ENCODE measurements at places on chromosomes 11 and 22.

- DNase-seq, result no peak
Observed at GRCh38 chr11:83363312-83363711, 77.1 kb upstream of the CCDC90B start.

GRCh38 chr22:47166446-47167016 is 404.1 kb downstream of the TBC1D22A start:
- no peak for DNase-seq

GRCh38 chr11:65133724-65134123 is 595 bp downstream of the SYVN1 start:
- DNase-seq, result no peak

GRCh38 chr22:45731798-45732495 is 60.3 kb downstream of the ATXN10 start:
- DNase-seq, result peak; percentile 47

DNA sequence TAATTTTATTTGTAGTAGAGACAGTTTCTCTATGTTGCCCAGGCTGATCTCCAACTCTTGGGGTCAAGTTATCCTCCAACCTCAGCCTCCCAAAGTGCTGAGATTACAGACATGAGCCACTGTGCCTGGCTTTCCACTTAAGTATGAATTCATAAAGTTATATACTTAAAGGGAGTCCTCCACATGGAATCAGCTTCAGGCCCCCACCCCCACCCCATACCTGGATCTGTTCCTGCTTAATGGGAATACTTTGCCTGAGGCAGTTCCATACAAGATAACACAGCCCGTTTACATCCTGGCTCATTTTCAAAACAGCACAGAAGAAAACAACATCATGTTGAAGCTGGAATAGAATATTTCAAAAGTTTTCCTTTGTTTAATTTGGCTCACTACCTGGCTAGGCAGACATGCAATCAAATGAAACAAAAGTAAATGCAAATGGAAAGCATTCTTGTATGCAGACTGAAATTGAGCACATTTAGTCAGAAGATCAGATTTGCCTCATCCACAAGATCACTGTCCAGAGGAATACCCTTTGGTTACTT is 82.4 kb downstream of the FAT3 start:
- DNase-seq, result no peak

- DNase-seq, result no peak
Observed at GRCh38 chr11:47377571-47378009, 757 bp downstream of the SPI1 start.

DNA sequence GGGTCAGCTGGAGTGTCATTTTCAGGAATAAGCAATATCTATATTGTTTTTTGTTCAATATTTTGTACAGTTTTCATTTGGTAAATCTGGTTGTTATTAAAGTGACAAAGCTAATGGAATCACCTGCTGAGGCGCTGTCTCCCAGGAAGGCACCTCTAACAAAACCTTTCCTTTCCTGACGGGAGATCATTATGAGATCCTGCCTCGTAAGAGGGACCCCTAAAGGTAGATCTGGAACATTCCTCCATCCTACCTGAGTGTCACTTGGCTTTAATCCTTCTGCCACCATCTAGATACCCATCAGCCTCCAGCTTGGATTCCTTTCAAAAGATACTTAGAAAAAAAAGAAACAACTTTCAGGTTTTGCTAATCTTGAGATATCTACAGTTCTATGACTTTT is 157.7 kb downstream of the FAT3 start:
- no peak for DNase-seq

DNA sequence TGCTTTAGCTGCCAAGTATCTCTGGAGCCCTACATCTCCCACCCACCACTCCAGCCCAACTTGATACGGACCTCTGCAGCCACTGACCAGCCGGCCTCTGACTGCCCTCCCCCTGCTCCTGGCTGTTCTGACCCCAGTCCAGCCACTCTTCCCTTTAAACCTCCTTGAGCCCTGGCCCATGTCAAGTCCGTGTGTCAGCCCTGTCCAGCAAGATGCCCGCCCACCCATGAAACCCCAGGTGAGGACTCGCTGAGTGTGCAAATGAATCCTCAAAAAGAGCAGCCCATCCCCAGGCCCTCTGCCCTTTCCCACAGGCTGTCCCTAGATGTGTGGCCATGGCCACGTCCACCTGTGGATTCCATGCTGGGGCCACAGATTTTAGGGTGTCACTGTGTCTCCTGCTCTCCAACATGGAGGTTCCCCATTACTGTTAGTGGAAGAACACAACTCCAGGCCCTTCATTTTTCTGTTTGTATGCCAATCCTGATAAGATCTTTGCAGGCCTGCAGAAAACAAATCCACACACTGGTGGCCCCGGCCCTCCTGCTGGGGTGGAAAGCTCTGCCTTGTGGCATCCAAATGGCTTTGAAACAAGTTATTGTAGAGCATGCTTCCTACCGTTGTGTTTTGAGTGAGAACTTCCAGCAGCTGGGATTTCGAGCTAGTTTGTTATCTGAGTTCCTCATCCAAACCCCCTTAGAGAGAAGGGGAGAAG is 22.7 kb upstream of the ADORA2A start:
- no peak for DNase-seq

DNA sequence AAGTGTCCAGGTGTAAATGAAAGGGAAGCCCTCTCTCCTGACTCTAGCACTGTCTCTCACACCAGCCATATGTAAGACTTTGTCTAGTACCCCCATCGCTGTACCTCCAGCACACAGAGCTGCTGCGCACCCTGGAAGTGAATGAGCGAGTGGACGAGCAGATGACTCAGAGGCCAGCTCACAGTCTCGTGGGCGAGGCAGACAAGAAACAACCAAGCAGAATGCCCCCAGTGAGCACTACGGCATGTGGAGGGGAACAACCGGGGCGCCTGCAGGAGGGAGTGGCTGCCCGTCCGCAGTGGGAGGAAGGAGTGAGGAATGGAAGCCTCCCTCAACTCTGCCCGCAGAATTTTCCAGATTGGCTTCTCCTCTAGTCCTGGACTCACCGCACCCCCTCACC is 46.4 kb downstream of the MCM5 start:
- peak; percentile 95 for DNase-seq

DNA sequence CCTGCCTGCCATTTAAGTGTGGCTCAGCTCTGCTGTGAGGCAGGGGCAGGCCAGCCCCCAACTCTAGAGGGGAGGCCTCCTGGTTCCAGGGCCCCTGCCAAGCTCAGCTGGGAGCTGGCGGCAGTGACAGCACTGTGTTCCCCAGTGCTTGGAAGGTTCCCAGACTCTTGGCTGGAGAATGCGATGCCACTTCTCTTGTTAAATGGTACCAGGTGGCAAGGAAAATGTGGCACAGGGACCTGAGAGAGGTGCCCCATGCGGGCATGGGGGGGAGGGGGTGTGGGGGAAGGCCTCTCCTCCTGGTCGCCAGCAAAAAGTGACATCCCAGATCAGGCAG is 8.4 kb upstream of the TNFRSF13C start:
- DNase-seq, result no peak

GRCh38 chr22:19397734-19398104 is 33.8 kb downstream of the HIRA start:
- no peak for DNase-seq

DNA sequence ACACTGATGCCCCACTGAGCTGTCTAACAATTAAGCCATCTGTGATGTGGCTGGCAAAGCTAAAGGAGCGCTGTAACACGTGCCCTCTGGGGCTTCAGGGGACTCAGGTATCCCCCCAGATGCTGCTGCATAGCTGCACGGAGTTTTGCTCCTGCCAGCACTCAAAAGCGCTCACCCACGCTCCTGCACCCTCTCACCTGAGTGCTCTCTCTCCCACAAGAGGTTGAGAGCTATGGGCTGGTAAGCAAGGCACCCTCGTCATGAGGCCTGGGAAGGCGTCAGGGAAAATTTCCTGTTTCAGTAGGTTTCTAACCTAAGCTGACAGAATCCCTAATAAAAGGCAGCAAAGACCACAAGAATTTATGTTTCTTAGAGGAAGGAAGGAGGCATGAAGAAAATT is 850.3 kb downstream of the OPCML start:
- DNase-seq, result no peak

DNA sequence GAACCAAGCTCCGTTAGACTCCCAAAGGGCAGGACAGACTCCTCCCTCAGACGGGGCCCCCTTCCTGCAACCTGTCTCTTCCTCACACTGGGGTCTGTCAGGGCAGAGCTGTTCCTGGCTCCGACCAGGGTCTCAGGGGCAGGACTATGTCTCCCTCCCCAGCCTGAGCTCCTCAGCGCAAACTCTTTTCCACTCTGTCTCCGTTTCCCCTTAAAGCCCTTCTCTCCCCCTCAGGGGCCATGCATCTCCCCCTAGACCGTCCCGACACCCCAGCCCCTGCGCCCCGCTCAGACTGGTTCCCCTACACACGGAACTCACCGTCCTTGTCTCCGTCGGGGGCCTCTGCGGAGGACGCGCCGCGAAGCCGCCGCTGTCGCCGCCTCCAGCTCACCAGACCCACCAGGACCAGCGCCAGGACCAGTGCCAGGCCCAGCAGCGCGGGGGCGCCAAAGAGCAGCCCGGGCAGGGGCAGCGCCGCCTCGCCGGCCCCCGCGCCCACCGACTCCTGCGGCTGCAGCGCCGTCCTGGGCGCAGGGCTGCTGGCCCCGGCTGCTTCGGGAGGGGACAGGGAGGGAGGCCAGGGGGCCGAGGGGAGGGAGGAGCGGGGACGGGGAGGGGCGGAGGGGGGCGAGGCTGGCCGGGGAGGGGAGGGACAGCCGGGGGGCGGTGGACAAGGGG is 684 bp downstream of the TNFRSF13C start:
- DNase-seq, result peak; percentile 34

- DNase-seq, result peak; percentile 31
Observed at GRCh38 chr22:50731811-50732624, 6.0 kb upstream of the ACR start.

DNA sequence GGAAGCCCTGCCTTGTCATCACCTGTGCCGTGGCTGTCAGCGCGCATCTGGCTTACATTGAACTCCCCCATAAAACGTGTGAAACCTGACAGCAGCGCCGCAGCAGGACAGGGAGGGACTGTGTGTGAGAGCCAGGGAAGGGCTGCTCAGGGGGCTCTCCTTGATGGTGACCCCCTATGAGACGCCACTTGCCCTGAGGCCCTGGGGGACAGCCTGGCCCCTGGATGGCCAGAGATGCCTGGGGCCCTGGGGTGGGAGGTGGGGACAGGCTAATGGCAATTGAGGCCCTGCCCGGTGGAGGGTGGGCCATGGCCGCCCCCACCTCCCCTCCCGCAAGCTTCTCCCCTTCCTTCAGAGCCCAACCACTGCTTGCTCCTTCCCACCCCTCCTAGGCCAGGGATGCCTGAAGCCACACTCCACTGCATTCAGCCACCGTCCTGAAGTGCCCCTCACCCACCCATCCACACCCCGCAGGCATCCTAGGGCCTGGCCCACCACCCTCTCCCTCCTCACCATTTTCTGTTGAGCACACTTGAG is 35.3 kb upstream of the KCNQ1OT1 start:
- no peak for DNase-seq

DNA sequence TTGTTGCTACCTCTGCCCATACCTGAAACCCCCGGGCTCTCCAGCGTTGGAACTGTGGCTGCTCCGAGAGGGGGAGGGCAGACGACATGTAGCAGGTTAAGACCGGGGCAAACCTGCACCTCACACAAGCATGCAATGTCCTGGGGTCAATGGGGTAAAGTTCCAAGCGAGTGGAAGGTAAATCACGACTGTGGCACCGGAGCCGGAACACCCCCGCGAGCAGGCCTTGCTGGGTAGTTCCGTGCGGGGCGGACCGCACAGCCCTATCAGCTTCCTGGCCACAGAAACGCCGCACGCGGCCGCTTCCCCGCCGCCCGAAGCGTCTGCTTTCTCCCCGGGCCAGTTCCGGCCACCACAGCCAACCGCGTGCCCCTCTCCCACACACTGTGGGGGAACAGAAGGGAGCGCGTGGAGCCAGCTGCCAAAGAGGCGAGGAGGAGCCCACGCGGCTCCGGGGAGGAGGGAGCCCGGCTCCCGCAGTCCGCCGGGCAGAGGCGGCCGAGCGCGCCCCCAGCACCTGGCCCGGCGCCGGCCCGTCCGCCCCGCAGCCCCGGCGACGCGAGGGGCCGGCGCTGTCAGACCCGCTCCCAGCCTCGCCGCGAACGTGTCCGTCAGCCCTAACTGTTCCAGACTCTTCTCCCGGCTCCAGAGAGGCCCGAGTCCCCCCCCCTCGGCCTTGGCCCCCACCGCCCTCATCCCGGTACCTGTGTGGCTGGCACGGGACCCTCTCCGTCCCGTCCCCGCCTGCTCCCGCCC is 1.6 kb downstream of the SPTBN2 start:
- peak; percentile 11 for DNase-seq

DNA sequence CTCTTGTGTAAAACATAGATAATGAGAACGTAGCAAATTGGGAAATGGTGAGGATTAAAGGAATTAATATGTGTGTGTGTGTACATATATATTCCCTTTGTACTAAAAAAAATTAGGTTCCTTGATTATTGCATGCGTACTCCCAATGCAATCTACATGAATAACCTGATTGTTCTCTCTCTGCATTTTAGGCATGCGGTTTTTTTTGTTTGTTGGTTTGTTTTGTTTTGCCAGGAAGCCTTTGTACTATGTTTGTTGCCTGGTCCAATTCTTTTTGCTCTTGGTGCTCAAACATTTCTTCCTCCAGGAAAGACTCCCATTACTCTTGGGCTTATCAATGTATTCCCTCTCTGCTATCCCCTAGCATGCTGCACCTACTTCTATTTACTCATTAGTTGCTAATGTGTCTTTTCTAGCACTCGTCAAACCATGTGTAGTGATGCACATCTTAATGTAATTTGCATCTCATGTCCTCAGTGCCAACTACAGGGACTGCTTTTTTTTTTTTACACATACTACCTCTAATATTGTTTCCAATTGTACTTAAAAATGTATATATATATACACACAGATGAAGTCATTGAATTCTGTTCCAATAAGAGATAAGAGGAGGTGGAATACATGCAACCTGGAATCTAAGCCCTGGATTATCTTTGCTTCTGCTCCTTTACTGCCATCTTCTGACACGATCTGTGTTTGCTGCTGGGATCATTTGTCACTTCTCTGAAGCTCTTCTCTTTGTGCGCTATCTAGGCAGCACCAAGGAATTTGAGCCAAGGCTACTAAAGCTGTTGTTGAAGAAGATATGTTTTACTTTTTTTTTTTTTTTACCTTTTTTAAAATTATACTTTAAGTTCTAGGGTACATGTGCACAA is 197.2 kb upstream of the ANO3 start:
- peak; percentile 38 for DNase-seq

DNA sequence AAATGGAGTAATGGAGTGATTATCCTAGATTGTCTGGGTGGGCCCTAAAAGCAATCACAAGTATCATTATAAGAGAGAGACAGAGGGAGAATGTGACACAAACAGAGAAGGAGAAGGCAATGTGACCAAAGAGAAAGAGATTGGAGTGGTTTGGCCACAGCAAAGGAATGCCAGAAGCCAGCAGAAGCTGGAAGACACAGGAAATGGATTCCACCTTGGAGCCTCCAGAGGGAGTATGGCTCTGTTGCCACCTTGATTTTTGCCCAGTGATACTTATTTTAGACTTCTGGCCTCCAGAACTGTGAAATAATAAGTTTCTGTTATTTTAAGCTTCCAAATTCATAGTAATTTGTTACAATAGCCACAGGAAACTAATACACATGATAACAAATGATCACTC is 36.8 kb upstream of the OR5P2 start:
- DNase-seq, result no peak

GRCh38 chr11:11505692-11506091 is 116.1 kb downstream of the GALNT18 start:
- DNase-seq, result no peak

- no peak for DNase-seq
Observed at GRCh38 chr22:43851058-43851978, 11.0 kb downstream of the SULT4A1 start.

GRCh38 chr11:5922749-5923426 is 19.2 kb upstream of the OR56A3 start:
- DNase-seq, result no peak

Data from IMR-90 (cell line).